ENCODE measurements at places on chromosomes 6 and 20. TPM values are rescaled to one million over a fixed set of nuclear protein-coding genes. Genes with fewer than 3 reads are reported as not detected.

GRCh38 chr20:44092551-44093248 lies 94.3 kb downstream of the JPH2 start:
- H3K4me3 ChIP-seq: no peak overlapping the region
- H3K27me3 ChIP-seq: peaks cover 2% of the 10 kb centered on the region
- peaks cover 3% of the 10 kb centered on the region for H3K4me1 ChIP-seq
- H3K27ac ChIP-seq: no peak overlapping the region
- peak; percentile 49 for DNase-seq
- no peaks in the 10 kb centered on the region for H3K36me3 ChIP-seq

DNA sequence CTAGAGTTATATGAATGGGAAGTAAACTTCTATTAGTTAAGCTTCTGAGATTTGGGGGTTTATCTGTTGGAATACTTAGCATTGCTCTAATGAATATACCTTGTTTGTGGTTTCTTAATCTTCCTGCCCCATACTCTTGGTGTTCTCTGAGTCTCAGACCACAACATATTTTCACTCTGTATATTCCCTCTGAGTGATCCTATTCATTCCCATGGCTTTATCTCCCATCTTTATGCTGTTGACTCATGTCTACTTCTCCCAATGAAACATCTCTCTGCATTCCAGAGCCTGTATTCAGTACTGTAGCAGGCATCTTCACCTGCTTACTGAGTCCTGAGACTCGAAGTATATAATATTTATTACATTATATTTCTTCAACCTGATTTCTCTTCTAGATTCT lies 283.7 kb upstream of the MAP3K7 start:
- H3K27ac ChIP-seq: no peak overlapping the region
- no peaks in the 10 kb centered on the region for H3K4me1 ChIP-seq
- no peaks in the 10 kb centered on the region for H3K36me3 ChIP-seq

Gene PBOV1
- total RNA-seq: not detected

Gene TFAP2C
- under 0.01 TPM for total RNA-seq

GRCh38 chr6:13124131-13124530 lies 204.2 kb downstream of the TBC1D7 start:
- no peaks in the 10 kb centered on the region for H3K36me3 ChIP-seq
- no peak for DNase-seq
- no peak overlapping the region for H3K4me3 ChIP-seq
- no peaks in the 10 kb centered on the region for H3K4me1 ChIP-seq
- no peak overlapping the region for H3K27ac ChIP-seq
- no peaks in the 10 kb centered on the region for H3K27me3 ChIP-seq

DNA sequence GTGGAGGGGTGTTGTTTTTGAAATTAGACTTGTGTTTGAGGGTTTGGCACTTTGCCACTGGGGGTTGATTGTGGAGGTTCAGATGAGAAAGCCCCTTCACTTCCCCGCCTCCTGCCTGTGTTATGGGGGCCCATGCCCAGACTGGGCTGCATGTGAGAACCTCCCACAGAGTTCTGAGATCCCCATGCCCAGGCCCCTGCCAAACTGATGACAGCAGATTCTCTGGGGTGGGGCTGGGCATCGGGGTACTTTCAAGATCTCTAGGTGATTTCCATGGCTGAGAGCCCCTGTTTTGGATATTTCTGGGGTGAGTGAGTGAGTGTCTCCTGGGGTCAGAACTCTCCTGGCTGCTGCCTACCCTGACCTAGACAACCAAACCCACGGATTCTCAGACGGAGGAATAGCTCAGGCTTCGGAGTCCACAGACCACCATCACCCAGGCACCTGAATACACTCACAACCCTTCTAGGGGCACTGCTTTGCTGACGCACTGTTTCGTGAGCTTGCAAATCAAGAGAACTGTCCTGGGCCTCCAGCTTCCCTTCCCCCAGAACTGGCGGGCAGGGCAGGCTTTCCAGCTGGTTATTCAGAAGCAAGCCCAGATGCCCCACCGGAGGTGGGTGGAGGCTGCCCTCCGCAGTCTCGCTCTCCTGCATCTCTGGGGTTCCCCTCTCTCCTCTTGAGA lies 6.3 kb downstream of the BCAS1 start:
- DNase-seq: no peak
- H3K27me3 ChIP-seq: peaks cover 2% of the 10 kb centered on the region
- no peaks in the 10 kb centered on the region for H3K4me1 ChIP-seq
- H3K4me3 ChIP-seq: no peak overlapping the region

GRCh38 chr20:53175135-53175780 lies 203.1 kb downstream of the TSHZ2 start:
- no peak overlapping the region for H3K4me3 ChIP-seq
- H3K4me1 ChIP-seq: no peaks in the 10 kb centered on the region
- no peaks in the 10 kb centered on the region for H3K27me3 ChIP-seq
- DNase-seq: no peak
- no peaks in the 10 kb centered on the region for H3K36me3 ChIP-seq

- no peaks in the 10 kb centered on the region for H3K36me3 ChIP-seq
- DNase-seq: peak; percentile 99
- H3K27ac ChIP-seq: peak overlapping the region; percentile 78
- no peak overlapping the region for H3K4me3 ChIP-seq
Observed at GRCh38 chr20:4135385-4136077, 120.2 kb upstream of the RNF24 start.

DNA sequence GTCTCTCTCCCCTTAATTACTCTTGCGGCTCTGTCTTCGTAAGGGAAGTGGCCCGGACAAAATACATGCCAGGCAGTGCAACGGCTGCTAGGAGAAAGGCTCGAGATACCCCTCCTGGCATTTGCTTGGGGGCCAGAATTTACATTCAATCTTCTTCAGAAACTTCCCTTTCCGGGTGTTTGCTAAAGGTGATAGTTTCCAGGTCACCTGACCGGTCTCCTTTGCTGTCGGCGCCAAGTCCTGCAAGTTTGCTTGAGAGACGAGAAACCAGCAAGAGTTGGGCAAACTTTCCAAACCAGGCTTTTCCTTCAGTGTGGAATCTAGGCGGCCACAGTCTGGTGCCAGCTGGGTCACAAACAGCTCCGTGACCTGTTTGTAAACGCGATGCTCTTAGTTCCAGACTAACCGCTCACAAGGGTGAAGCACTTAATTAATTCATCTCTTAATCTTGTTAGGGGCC lies 563 bp upstream of the SRSF3 start:
- peak overlapping the region; percentile 29 for H3K4me3 ChIP-seq
- DNase-seq: no peak

DNA sequence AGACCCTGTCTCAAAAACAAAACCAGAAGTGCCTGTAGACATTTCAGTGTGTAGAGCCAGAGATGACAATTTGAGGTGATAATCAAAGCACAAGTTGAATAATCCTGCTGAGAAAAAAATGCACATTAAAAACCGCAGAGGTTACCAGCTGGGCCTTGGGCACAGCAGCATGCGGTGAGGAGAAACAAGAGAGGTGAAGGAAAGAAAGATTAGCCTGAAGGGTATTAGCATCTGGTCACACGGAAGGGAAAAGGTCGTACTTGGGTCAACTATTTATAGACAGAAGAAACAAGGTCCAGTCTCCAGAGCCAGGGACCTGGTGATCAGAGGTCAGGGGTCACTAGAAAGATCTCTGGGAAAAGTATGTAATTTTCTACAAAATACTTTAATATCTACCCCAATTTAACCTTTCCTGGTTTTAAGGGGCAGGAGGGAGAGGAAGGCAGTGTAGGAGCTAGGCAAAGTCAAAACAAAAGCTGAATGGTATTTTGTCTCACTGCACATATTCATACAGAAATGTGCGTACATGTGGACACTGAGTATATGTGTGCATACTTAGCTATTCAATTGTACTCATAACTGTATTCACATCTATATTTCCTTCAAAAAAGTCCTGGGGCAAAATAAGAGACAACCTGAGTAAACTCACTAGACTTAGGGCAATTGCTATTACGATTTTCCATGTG lies 10.1 kb downstream of the MAP7 start:
- no peaks in the 10 kb centered on the region for H3K4me1 ChIP-seq
- peaks cover 12% of the 10 kb centered on the region for H3K27me3 ChIP-seq
- H3K36me3 ChIP-seq: no peaks in the 10 kb centered on the region
- no peak overlapping the region for H3K27ac ChIP-seq
- DNase-seq: no peak

GRCh38 chr20:63664143-63664851 lies 6.2 kb downstream of the RTEL1 start:
- H3K4me1 ChIP-seq: peaks cover 2% of the 10 kb centered on the region
- no peak for DNase-seq
- no peak overlapping the region for H3K27ac ChIP-seq
- H3K27me3 ChIP-seq: no peaks in the 10 kb centered on the region

Gene SLX4IP
- total RNA-seq: 5.9 TPM

DNA sequence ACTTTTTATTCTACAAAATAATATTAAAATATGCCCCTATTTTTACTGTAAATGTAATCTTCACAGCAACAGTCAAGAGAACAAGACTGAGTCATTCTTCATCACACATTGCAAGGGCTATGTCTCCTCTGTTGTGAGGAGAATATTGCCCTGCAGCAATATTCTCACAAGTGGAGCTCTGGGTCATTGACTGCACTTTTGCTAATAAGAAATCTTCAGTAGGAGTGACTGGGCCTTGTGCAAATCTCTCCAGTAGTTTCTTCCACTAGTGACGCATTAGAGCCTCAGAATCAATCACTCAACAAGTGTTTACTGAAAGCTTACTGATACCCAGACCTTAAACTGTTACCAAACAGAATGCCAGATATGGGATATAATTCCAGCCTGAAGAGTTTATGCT lies 49.1 kb downstream of the LAMA2 start:
- H3K27me3 ChIP-seq: no peaks in the 10 kb centered on the region
- H3K36me3 ChIP-seq: no peaks in the 10 kb centered on the region
- peak; percentile 61 for DNase-seq
- H3K4me3 ChIP-seq: no peak overlapping the region

DNA sequence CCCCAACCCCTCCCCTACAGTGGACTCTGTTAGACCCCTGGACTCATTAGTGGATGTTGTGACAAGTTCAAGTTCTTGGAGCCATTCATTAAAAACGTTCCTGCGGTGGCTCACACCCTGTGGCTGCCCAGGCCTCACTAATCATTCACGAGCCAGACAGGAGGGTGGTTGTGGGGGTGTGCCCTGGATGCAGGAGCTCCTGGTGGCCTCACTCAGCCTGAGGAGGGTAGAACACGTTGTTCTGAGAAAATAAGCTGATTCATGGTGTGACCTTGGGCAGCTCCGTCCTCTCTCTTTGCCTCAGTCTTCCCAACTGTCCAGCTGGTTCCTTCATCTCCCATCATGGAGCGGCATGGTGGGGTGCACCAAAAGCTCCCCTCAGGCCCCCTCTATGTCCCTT lies 16.7 kb downstream of the SLC13A3 start:
- H3K4me3 ChIP-seq: no peak overlapping the region
- H3K4me1 ChIP-seq: no peaks in the 10 kb centered on the region
- no peaks in the 10 kb centered on the region for H3K27me3 ChIP-seq
- no peaks in the 10 kb centered on the region for H3K36me3 ChIP-seq

Gene CDH26
- not detected for total RNA-seq

DNA sequence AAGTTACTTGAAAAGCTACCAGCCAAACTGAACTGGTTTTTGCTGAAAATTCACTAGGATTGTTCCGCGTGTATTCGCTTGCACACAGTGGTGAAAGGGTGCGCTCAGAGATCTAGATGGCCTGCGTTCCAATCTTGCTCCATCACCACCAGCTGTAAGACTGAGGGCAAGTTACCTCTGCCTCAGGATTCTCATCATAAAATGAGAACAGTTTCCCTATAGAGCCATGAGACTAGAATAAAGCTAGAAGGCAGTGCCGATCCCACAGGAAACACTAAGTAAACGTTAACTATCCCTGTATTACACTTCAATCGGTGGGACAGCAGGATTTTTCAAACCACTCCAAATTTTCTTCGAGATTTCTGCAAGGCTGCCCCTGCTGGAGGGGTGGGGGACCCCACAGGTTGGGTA lies 838 bp downstream of the AHCY start:
- H3K36me3 ChIP-seq: no peaks in the 10 kb centered on the region
- H3K27ac ChIP-seq: peak overlapping the region; percentile 57
- peaks cover 9% of the 10 kb centered on the region for H3K4me1 ChIP-seq
- no peaks in the 10 kb centered on the region for H3K27me3 ChIP-seq
- peak; percentile 47 for DNase-seq
- H3K4me3 ChIP-seq: peak overlapping the region; percentile 76

GRCh38 chr6:11268978-11269377 lies 36.5 kb upstream of the NEDD9 start:
- peaks cover 22% of the 10 kb centered on the region for H3K4me1 ChIP-seq
- H3K27me3 ChIP-seq: no peaks in the 10 kb centered on the region
- no peaks in the 10 kb centered on the region for H3K36me3 ChIP-seq
- H3K4me3 ChIP-seq: no peak overlapping the region
- no peak for DNase-seq

Gene GJA10
- not detected for total RNA-seq

GRCh38 chr6:21836277-21836676 lies 242.7 kb downstream of the SOX4 start:
- no peak overlapping the region for H3K27ac ChIP-seq
- no peak for DNase-seq
- H3K4me3 ChIP-seq: no peak overlapping the region

DNA sequence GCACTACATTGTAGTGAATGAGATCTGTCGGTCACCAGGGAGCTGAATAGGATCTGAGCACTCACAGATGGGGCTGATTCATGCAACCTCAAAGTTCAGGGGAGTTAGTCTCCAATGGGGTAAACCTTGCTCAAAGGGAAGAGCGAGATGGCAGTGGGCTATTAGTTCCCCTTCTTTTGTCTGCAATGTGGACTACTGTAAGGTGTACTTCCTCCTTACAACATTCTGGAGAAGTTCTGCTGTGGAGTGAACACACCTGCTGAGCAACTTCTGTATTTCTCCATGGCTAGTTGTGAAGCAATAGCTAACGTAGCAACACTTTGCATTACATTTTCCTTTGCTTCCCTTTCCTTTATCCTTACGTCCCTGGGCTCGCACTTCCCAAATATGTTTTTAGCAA lies 134.3 kb upstream of the B3GAT2 start:
- H3K4me3 ChIP-seq: no peak overlapping the region
- no peak overlapping the region for H3K27ac ChIP-seq

GRCh38 chr6:81758221-81758620 lies 5.7 kb upstream of the TENT5A start:
- DNase-seq: no peak
- H3K4me1 ChIP-seq: peaks cover 9% of the 10 kb centered on the region
- no peak overlapping the region for H3K27ac ChIP-seq
- H3K27me3 ChIP-seq: no peaks in the 10 kb centered on the region
- no peak overlapping the region for H3K4me3 ChIP-seq
- H3K36me3 ChIP-seq: no peaks in the 10 kb centered on the region

GRCh38 chr6:20447581-20448132 lies 46.0 kb downstream of the E2F3 start:
- H3K27ac ChIP-seq: no peak overlapping the region
- H3K36me3 ChIP-seq: peaks cover 4% of the 10 kb centered on the region
- no peaks in the 10 kb centered on the region for H3K27me3 ChIP-seq
- peaks cover 11% of the 10 kb centered on the region for H3K4me1 ChIP-seq
- DNase-seq: peak; percentile 47
- H3K4me3 ChIP-seq: no peak overlapping the region

GRCh38 chr6:169205176-169206160 lies 48.2 kb downstream of the THBS2 start:
- peaks cover 7% of the 10 kb centered on the region for H3K4me1 ChIP-seq
- no peak overlapping the region for H3K27ac ChIP-seq
- no peaks in the 10 kb centered on the region for H3K36me3 ChIP-seq
- no peaks in the 10 kb centered on the region for H3K27me3 ChIP-seq

GRCh38 chr6:1387876-1388629 lies 1.3 kb upstream of the FOXF2 start:
- H3K36me3 ChIP-seq: no peaks in the 10 kb centered on the region
- H3K27ac ChIP-seq: peak overlapping the region; percentile 31
- peak; percentile 53 for DNase-seq
- H3K27me3 ChIP-seq: no peaks in the 10 kb centered on the region
- H3K4me3 ChIP-seq: peak overlapping the region; percentile 58

- H3K36me3 ChIP-seq: peaks cover 6% of the 10 kb centered on the region
- H3K4me3 ChIP-seq: peak within 1 kb of the TSS; percentile 92
- H3K27me3 ChIP-seq: no peaks in the 10 kb centered on the region
- peaks cover 7% of the 10 kb centered on the region for H3K4me1 ChIP-seq
- H3K27ac ChIP-seq: peak within 1 kb of the TSS; percentile 94
- peak; percentile 88 for DNase-seq
Observed at GRCh38 chr6:81752084-81752920, at the start of gene TENT5A. TSS of gene TENT5A (minus strand) at chr6:81752681. CDS start at chr6:81752141, 540 bp downstream.
